ENCODE measurements at places on chromosomes 7 and 10.

- no peak for DNase-seq
Measured at GRCh38 chr7:37642028-37642540, 41.5 kb upstream of the GPR141 start.

GRCh38 chr7:132430861-132431822 lies 145.1 kb downstream of the PLXNA4 start:
- DNase-seq: no peak

GRCh38 chr10:11091517-11092102 lies 73.9 kb downstream of the CELF2 start:
- DNase-seq: no peak

DNA sequence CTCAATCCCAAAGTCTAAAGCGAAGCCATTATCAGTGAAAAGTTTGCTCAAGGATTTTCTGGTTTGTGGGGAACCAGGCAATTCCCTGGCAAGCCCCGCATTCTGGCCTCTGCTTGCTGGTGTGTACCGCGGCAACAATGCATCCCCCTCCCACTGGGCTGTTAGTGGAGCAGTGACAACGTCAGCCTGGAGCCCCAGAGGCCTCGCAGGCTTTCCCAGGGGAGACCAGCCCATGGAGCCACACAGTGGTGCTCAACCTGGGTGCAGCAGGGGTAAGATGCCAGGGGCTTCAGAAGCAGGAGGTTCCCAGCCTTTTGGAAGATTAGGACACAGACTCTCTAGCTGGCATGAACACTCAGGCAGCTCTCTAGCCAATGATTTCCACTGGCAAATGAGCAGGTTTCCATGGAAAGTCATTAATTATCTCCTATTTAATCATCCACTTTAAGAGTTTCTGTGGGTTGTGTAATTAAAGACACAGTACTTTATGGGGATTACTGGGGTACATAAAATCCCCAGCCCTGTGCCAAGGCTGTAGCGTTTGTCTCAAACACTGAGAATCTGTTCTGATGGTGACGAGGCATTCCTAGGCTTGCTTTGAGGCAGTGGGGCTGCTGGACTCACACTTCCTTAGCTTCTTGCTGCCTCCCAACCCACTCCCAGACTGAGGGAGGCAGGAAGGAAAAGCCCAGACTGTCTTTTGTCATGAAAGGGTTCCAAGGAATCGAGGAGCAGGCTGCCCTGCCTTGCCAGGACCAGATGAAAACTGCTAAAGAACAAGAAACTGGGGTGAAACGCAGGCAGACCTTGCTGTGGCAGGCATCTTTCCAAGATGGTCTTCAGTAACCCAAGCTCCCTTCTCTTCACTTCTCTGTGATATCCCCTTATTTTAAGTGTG lies 411.9 kb upstream of the SHH start:
- DNase-seq: peak; percentile 53

DNA sequence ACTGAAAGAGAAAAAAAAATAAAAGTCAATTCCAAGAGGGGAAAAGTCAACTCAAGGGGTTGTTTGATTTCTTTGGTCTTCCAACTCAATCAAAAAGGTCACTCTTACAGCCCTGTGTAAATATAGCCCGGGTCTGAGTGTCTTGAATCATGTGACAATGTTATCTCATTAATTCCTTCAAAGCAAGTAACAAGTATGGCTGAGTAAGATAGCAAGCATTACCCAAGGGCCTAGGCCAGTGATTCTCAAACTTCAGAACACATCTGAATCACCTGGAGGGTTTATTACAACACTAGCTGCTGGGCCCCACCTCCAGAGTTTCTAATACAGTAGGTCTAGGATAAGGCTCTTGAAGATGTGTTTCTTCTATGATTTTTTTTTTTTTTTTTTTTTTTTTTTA lies 125.0 kb downstream of the PRLHR start:
- DNase-seq: no peak

DNA sequence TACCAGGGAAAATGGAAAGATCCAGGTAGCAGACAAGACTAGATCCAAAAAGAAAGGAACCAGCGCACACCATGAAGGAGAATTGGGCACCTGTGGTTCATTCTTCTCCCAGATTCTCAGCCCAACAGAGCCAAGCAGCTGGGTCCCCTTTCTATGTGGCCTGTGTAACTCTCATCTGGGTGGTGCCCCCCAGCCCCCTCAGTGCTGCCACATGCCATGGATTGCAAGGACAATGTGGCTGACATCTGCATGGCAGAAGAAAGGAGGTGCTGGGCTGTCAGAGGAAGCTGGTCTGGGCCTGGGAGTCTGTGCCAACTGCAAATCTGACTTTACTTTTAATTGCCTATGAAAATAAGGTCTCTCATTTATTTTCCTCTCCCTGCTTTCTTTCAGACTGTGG lies 21.4 kb downstream of the PRSS2 start:
- no peak for DNase-seq

GRCh38 chr7:137882261-137882668 lies 35.5 kb upstream of the DGKI start:
- no peak for DNase-seq

- DNase-seq: peak; percentile 73
Measured at GRCh38 chr10:84542522-84543490, 214.4 kb downstream of the CCSER2 start.

Data from brain (organoid and tissue), 16 donors.